Stimulated activated naive CD4-positive, alpha-beta T cell (primary cell): ENCODE measurements at places on chromosomes 16 and 17.

DNA sequence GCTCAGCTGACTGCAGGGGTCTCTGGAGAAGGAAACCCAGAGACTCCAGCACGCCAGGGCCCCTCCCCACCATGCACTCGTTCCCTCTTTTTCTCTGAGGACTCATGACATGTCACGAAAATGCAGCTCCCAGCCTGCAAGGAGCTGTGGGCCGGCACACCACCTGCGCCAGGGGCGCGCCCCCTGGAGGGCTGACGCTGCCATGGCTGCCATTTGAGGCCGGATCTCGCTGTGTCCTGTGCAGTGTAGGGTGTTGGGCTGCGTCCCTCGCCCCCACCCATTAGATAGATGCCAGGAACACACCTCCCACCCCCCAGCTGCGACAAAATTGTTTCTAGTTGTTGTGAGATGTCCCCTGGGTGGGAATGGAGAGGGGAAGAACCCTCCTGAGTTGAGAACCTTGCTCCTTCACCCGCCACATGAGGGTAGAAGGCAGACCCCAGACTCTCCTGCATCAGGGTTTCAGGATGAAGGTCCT lies 8.2 kb downstream of the SYNGR2 start:
- peak; percentile 82 for DNase-seq

DNA sequence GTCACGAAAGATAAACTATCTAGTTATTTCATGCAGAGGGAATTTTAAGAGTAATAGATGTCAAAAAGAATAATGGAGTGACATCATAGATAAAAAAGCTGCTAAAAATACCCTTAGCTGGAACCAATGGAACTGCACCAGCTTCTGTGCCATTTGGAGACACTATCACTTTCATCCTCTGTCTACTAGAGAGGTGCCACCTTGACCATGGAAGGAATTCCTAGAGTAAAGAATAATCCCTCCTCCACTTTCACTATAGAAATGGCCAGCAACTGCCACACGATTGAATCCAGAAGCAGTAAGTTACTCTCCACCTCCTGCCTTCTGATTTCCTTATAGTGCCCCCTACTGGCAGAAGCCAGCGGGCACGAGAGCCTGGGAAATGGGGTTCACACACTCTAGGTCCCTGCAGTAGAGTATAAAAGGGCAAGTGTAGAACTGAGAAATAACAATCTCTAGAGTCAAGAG lies 2.8 kb upstream of the ALDH3A2 start:
- DNase-seq, result peak; percentile 8

DNA sequence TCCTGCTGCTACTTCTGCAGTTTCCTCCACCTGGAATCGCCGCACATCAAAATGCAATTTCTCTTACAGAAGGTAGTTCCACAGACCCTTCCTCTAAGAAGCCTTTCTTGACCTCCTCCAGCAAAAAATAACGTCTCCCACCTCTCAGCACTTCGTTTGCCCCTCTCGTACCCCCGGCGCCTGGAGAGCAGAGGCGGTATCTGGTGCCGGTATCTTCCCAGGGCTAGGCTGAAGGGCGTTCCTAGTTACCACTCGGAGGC lies 482 bp downstream of the DCTPP1 start:
- no peak for DNase-seq

DNA sequence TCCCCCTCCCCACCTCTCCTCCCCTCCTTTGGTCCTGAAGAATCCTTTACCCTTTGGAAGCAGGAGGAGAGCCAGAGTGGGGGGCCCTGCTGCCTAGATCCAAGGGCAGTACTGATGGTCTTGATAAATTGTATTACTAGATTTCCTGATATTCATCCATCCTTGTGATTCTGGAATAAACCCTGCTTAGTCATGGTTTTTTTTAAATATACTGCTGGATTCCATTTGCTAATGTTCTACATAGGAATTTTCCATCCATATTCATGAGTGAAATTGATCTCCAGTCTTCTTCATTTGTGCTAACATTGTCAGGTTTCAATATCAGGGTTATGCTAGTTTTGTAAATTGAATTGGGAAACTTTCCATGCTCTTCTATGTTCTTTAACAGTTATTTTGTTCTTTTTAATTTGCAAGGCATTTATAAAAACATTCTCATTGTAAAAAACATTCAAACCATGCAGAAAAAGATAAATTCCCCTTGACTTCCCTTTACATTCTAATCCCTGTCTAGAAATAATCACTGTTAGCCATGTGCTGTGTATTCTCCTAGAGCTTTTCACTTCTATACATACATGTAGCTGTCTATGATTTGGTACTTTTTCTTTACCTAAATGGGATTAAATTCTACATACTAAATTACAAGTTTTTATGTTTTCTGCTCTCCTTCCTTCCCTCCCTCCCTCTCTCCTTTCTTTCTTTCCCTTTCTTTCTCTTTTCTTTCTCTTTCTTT lies 56.7 kb downstream of the CCDC42 start:
- DNase-seq, result no peak

GRCh38 chr17:42743595-42744282 lies 1.1 kb downstream of the EZH1 start:
- DNase-seq, result no peak

GRCh38 chr16:84047206-84047605 lies 4.6 kb upstream of the SLC38A8 start:
- DNase-seq, result no peak

GRCh38 chr16:17921357-17921978 lies 415.1 kb downstream of the NPIPA8 start:
- DNase-seq, result peak; percentile 5

- peak; percentile 15 for DNase-seq
These were observed 17.1 kb upstream of the CORO1A start for GRCh38 chr16:30166202-30166902.

DNA sequence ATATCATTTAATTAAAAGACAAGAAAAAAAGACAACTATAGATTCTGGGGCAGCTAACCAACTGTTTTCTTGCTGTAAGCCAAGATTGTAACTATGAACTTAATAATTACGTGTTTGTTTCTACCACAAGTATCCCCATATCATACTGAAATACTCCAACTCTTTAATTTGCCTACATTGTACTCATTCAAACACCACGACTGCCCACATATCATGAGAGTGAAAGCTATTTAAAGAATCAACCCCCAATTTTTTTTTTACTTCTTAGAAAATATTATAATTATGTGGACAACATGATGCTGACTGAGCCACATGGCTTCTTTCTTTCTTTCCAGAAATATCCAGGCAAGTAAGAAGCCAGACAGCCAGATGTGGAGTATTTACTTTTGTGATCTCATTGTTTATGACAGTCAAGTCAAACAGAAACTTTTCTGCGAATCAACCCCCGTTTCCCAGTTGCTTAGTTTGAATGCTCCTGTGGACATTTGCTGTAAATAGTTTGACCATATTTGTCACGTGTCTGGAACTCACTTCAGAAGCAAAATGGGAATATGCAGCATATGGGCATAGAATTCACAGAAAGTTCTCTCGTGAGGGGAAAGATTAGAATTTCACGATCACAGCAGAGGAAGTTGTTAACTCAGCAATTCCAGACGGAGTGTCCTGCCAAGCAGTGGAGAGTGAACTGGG lies 126.8 kb upstream of the PSMD7 start:
- no peak for DNase-seq

GRCh38 chr16:54932021-54932660 lies 1.5 kb downstream of the IRX5 start:
- DNase-seq, result no peak

- no peak for DNase-seq
These were observed 36.2 kb downstream of the YPEL2 start for GRCh38 chr17:59367657-59368045.

DNA sequence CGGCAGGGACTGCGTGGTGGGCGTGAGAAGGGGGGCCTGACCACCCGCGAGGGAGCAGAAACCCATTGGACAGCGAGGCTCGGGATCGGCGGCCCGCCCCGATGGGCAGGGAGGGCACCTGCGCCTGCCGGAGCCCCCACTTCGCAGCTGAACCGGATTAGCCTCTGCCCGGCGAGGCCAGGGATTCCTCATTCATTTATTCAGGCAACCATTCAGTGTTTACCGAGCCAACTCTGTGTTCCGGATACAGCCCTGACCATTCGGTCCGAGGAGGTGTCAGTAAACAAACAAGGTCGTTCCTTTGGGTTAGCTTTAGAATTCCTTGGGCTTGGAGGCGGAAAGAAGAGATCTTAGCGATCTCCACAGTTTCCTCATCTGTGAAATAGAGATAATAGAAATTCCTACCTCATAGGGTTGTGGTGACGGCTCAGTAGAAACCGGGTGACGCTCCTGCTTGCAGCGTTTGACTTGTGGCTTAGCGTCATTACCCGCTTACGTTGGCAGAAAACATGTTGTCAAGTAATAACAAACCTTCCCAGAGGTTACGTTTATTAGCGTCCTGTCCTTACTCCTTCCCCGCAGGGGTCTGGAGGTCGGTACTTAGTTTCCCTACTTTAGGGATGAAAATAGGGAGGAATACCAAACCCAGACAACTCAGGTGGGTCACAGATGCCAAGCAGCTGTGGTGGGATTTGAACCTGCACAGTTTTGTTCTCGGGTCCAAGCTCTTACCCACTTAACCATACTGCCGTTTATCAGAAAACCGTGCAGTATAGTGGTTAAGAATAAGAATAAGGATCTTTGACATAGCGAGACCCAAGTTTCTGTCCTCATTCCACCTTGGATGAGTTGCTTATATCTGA lies 893 bp downstream of the POLR3E start:
- peak; percentile 85 for DNase-seq

- DNase-seq, result no peak
These were observed 11.1 kb downstream of the CD300LG start for GRCh38 chr17:43857957-43858600.
